Activated CD8-positive, alpha-beta memory T cell treated with anti-CD3 and anti-CD28 coated beads, Interleukin-2, amount 50 U/mL, for 48 hours (primary cell): ENCODE measurements at places on chromosomes 3 and 15.
A peak's percentile ranks its signal among the peaks of the same experiment; 100 is the strongest.

- DNase-seq = no peak
Observed at GRCh38 chr3:74883690-74884089, 269.2 kb upstream of the CNTN3 start.

DNA sequence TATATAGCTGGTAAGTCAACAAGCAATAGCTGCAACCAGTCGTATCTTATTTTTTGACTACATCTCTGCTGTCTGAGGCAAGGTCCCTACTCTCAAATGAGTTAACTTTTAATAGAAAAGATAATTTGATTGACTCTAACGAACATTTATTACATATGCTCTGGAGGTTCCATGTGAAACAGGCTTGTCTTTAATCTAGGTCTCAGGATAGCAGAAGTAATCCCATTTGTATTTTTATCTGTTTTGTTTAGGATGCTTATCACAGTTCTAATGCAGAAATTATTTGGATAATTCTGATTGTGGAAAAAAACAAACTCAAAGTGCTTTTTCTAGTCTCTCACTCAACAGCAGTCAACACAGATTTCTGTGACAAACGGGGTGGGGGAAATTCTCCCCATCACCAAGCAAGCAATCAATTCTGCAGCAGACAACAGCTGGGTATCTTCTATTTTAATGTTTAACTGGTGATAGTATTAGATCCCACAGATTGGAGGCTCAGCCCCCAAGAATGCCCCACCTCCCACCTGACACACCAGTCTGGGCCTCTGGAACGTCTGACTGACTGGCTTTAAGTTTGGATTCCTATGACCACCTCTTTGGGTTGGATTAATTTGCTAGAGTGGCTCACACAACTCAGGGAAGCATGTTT, 58.8 kb downstream of the ITPR1 start:
- no peak for DNase-seq

- no peak for DNase-seq
Observed at GRCh38 chr3:177906578-177907229, 629.5 kb upstream of the KCNMB2 start.

GRCh38 chr15:40328751-40329150, 5.3 kb downstream of the INAFM2 start:
- DNase-seq = no peak

- peak; percentile 76 for DNase-seq
Observed at GRCh38 chr3:66499881-66500575, 794 bp downstream of the LRIG1 start.

DNA sequence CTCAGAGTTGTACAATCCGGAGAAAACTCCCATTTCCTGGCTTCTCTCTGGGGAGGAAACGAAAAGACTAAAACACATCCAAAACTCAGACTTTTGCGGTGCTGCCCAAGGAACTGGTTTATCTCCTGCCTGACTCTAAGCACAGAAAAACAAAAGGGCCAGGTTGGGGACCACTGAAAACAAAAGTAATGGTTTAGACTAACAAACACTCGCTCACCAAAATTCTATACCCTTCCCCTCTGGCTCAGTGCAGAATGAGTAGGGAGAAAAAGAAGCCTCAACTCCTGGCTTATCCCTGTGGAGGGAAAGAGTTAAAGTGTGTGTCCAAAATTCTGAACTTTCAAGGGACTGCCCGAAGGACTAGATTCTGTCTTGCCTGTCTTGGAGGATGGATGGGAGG, 173.6 kb downstream of the FGF12 start:
- DNase-seq = no peak

- DNase-seq = no peak
Observed at GRCh38 chr15:63338170-63338569, 43.5 kb downstream of the CA12 start.

DNA sequence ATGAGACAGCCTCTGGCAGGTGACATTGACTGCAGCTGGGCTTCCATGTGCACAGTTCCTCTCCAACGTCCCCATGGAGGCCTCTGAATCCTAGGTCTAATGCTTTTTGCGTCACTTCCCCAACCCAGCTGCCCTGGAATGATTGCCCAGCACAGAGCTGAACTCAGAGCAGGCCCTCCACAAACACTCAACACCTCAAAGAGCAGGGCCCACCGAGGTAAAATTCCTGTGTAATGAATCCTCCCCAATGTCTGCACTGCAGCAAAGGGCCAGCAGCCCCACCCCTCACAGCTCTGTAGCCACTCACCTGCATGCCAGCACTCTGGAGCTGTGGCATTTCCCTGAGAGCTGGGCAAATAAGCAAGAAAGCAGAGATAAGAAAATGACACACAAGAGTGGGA, 42.6 kb upstream of the DUSP7 start:
- DNase-seq = no peak

DNA sequence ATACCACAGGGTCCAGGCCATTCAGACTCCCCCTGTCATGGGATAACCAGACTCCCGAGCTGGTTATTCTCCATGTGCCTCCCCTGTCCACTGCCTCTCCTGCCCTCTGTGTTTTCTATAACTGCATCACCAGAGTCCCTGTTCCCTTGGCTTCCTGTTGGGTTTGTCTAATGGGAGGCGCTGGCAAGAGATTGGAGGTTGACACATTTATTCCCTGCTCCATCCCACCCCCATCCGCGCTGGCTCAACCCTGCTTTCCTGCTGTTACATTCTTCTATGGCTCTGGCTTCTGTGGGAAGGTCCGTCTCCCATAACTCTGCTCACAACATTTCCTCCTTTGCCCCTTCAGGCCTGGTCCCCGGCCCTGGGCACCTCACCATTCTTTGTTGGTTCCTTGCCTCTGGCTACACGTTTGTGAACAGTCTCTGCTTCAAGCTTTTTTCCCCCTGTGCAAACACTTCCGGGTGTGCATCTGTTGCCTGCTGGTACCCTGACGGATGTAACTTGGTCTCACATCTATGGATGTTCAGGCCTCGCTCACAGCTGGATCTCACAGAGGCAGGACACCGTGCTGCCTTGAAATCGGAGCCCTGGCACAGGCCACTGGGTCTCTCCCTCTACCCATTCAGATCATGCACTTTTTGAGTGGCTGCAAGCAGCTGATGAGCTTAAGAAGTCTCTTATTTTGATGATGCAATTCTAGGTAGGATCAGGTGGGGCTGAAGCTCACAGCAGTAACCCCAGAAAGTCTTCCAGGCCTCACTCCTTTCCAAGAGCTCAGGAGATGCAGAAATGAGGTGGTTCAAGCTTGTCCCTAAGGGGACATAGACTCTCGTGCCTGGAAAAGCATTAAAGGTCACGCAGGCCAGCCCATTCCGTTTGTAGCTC, 68.6 kb upstream of the ATP13A3 start:
- DNase-seq = no peak

DNA sequence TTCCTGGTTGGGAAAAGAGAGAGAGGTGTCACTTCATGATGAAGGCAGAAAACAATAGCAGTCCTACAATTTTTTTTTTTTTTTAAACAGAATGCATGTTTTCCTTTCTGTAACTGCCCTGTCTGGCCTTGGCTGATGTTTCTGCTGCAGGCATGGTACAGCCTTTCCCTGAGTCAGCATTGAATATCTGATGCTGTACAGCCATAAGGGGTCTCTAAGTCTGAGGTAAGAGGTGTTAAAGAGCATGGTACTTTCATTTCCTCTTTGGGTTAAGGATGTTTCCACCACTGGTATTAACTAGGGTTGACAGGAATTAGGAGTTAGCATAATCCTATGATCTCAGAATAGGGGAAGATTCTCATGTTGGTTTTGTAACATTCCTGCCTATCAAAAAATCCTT, 147.4 kb downstream of the CHST2 start:
- DNase-seq = no peak

- DNase-seq = no peak
Observed at GRCh38 chr15:44427756-44428724, 611 bp downstream of the CTDSPL2 start.

DNA sequence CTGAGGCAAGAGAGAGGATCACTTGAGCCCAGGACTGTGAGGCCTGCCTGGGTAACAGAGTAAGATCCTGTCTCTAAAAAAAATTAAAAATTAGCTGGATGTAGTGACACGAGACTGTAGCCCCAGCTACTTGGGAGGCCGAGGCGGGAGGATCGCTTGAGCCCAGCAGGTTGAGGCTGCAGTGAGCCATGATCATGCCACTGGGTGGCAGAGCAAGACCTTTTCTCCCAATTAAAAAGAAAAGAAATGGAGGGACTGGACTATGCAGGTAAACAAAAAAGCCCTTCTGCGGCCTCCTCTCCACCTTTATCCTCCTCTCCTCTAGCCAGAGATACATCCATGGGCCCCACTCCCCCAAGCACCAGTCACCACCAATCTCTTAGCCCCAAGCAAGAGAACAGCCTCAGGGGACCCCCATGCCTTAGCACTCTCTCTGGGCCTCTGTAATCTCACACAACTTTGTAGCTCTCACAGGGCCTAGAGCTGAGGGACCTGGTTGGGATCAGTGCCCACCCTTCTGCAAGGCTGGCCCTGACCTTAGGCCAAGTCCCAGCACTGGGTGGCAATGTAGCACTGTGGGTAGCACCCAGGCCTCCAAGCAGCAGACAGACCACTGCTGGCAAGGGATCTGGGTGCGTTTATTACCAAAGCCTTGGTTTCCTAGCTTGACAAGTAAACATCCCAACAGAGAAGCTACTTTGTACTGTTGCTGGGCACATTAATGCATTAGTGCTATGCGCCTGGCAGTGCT, 43.4 kb downstream of the FAM174B start:
- DNase-seq = no peak

DNA sequence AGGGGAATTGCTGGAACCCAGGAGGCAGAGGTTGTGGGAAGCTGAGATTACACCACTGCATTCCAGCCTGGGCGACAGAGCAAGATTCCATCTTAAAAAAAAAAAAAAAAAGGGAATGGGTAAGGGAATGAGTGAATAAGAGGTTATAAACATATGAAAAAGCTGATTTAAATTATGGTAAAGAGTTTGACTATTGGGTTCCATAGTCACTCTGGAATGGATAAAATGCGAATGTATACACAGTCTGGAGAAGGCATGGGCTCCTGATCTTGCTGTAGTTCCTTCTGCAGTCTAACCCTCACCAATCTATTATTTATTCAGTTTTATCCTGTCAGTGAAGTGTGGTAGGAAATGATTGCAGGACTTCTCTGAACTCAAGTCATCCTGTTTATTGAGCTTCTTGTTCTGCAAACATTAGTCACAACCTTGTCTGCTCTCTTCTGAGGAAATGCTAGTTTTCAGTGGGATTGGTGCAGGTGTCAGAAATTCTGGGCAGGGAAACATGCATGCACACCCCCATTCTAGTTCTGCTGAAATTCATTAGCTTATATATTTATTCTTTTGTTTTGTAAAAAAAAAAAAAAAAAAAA, 190.9 kb upstream of the CFAP20DC start:
- DNase-seq = no peak

GRCh38 chr3:105315815-105316214, 50.9 kb upstream of the ALCAM start:
- DNase-seq = no peak

DNA sequence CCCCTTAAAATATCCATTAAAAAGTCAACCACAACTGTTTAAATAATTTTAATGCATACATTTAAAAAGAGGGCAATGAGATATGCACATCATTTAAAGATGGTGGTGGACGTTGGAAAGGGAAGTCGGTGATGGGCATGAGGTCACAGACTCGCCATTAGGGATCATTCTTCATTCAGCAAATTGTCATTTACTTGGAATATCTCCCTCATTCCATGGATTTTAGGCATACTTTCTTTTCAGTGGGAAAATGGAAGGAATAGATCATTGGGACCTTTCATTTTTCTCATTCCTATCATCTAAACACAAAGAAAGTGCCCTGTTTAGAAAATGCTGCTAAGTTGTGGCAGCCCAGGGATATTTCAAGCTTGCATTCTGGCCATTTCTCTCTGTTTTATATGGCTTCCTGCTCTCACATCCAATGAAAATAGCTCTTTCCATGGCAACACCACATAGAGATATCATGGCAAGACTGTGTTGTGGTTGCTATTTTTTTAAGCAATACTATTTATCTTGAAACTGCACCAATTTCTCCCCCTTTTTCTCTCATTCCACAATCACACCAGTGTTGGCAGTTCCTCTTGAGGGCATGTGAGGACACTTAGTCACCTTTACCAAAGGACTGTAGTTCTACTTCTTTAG, 40.7 kb upstream of the LMCD1 start:
- DNase-seq = no peak

DNA sequence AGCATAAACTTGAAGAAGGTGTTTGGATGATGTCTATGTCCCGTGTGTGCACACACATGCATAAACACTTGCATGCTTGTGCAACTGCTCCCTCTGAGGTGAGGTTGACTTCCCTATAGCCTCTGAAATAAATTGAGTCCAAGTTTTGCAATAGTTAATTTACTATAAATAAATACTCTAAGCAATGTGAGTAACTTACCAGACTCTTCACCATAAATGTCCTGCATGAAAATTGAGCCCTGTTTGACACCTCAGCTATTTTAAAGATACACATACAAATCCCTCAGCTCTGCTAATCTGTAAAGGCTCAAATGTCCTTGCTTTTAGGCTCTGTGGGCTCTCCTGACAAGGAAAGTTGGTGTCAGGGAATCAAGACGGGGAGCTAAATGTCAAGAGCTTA, 37.1 kb downstream of the GJD2 start:
- DNase-seq = no peak

GRCh38 chr15:29467091-29467490, 197.5 kb upstream of the NSMCE3 start:
- no peak for DNase-seq

- no peak for DNase-seq
Observed at GRCh38 chr3:20396335-20396734, 210.3 kb upstream of the SGO1 start.
